ENCODE measurements at places on chromosomes 5 and 9.

- no peak for DNase-seq
Observed at GRCh38 chr5:157342822-157343402, 77.0 kb downstream of the CYFIP2 start.

DNA sequence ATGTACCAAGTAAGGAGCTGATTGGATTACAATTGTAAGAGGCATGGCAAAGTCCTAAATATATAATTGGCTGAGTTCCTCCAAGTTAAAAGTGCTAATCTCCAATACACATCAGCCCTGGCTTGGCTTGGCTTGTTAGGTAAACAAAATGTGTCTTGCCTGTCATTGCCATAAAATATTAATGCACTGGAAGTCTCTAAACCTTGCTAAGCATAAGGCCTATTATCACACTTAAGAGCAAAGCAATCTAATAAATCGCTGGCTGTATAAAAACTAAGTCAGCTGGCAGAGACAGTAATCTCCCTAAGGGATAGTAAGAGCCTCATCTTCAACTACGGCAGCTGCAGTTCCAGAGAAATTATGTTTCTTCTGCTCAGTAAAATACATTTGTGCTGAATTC lies 418.6 kb upstream of the GRAMD2B start:
- DNase-seq = no peak

GRCh38 chr5:12522116-12522515 lies 617.9 kb upstream of the CTNND2 start:
- DNase-seq = no peak

GRCh38 chr5:131318455-131318854 lies 54.6 kb downstream of the CDC42SE2 start:
- no peak for DNase-seq

- no peak for DNase-seq
Observed at GRCh38 chr5:15502208-15502607, 2.2 kb downstream of the FBXL7 start.

DNA sequence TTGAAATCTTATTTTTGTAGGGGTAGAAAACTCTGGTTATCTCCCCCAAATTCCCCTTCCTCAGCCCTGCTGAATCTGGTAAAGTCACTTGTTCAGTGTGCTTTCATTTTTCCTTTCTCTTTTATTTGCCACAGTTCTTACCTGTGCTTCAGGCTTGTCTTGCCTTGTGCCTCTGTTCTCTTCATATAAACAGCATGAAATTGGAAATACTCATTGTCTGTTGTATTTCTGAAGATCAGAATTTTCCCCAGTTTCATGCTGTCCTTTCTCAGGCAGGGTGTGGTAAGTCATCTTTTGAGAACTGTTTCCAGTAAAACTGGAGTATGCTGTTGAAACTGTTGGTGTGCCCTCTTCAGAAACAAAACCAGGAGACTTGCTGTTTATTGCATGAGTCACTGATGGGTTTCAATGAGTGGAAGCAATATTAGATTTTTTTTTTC lies 7.0 kb downstream of the PAM start:
- DNase-seq = no peak

DNA sequence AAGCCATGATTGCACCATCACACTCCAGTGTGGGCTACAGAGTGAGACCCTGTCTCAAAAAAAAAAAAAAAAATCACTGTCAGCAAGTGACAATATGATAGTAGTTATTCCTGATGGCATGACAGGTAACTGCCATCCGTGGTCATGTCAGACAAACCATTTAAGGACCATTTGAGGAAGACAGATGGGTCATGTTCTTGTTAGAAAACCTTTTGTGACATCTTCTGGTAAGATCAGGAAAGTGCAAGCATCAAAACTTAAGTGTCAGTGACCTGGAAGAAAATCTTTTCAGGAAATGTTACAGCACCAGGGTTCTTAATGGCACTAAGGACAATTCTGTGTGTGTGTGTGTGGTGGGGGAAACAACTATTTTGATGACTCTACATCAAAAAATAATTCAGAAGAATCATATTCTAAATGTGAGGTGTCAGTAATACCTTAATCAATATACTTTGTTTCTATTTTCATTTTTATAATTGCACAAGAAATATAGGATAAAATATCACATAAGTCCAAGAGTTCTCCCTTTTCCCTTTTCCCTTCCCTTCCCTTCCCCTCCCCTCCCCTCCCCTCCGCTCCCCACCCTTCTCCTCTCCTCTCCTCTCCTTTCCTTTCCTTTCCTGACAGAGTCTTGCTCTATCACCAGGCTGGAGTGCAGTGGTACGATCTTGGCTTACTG lies 17.8 kb downstream of the SLC38A9 start:
- DNase-seq = no peak

GRCh38 chr5:60576425-60576824 lies 123.5 kb downstream of the DEPDC1B start:
- no peak for DNase-seq

- no peak for DNase-seq
Observed at GRCh38 chr5:61746831-61747575, 414.9 kb downstream of the ZSWIM6 start.

GRCh38 chr5:50766967-50767366 lies 100.5 kb downstream of the PARP8 start:
- no peak for DNase-seq

DNA sequence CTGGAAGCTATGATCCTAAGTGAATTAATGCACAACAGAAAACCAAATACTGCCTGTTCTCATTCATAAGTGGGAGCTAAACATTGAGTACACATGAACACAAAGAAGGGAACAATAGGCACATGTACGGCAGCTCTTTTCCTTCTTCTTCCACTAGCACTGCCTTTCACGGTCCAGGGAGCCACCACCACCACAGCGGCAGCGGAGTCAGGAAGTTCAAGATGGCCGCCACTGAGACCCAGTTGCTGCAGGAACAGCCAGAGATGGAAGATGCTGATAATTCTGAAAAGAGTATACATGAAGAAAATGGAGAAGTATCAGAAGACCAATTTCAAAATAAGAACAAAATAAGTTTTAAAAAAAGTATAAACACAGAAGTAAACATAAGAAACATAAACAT lies 39.5 kb upstream of the TNFSF15 start:
- DNase-seq = no peak

DNA sequence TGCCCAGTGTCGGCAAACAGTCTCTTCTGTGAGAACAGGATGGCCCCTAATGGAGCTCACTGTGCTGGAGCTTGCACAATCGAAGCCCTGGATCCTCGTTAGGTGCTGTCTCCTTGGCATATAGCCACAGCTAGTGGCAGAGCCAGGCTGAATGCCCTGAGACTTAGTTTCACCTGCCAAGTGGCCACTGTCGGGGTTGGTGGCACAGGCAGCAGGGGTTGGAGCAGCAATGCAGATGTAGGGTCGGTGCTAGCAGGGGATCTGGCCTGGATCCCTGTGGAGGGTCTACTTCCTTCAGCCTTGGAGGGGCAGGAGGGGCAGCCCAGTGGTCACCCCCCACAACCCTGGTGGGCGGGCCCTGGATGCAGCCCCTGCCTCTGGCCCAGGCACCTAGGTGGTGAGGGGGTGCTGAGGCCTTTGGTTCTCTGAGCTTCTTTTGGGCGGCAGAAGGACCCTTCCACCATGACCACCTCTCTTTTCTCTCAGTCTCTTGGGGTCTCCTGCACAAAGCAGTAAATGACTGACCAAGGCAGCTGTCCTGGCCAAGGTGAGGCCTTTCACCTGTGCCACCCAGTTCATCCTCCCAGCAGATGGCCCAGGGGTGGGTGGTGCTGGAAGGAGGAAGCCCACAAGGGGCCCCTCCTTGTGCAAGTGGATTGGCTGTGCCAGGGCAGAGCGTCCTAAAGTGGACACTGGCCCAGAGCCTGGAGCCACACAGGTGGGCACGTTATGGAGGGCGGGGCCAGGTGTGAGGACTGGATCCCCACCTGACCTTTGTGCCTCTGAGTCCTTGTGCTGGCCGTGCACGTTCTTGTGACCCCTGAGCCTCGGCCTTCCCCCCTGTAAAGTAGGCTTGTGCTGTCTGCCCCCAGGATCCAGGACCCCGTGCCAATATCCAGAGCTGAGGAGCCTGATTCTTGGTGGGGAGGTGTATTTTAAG lies 44.8 kb downstream of the PHF2 start:
- DNase-seq = no peak

DNA sequence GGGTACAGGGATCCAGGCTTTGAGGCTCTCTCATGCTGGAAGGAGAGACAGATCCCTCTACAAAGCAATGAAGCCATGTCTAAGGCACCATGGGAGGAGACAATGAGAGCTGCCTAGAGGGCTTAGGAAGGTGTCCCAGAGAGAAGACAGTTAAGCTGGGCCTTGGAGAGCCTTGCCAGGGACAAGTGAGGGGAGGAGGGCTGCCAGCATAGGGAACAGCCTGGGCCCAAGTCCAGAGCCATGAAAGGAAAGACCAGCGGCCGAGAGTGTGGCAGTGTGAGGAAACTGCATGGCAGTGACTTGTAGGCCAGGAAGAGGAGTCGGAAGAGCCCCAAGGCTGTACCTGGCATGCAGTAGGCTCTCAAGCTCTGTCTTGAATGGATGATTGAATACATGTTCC lies 88.5 kb downstream of the PSD2 start:
- no peak for DNase-seq
